ENCODE measurements at places on chromosomes 7 and 10.

DNA sequence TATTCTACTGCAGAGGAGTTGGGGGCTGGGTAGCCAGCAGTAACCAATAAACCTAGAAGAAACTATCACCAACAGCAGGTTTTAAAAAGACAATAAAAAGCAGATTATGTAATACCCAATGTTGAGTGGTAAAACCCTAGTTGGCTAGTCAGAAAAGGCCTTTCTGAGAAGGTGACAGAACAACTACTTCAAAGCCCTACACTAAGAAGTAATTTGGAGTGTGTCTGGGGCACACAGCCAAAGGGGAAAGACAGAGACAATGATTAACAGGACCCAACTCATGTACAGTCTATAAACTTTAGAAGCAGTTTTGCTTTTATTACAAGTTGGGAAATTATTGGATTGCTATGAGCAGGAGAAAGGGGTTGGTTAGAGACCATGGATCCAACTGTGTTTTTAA, 77.2 kb upstream of the TMEM106B start:
- no peak for DNase-seq

DNA sequence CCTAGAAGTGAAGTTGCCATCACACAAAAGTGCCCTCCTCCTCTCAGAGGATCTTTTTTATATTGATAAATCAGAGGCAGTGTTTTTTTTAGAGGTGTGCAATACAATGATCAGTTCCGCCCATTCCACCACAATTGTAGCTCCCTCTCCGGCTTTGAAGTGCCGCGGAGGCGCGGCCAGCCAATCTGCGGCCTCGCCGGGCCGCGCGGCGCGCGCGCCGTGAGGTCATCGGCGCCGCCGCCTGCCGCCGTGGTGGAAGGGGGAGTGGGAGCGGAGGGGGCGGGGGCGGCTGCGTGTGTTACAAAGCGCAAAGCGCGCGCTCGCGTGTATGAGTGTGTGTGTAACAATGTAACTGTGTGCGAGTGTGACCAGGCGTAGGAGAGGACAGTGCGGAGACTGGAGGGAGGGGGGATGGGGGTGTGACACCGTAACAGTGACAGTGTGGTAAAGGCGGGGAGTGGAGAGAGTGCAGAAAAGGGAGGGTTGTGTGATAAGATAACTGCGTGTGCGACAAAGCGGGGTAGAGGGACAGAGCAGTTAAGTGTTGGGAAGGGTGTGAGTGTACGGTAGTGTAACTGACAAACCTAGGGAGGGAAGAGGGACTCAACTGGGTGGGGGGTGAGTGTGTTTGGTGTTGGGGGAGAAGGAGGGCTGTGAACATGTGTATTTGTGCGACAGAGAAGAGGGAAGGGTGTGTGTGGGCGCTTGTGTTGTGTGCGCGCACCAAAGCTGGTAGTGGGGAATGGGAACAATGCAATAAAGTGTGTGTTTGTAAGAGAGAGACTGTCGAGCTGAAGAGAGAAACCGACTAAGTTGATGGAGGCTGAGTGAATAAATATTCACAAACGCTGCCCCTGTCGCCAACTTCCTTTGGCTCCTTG, at the start of gene SP8:
SP8 (minus strand) TSS at position 108 of the 881 bp plus-strand sequence; CDS start at position 20, 88 bp downstream.
- DNase-seq: no peak

GRCh38 chr7:52091101-52091500, 774.5 kb upstream of the COBL start:
- DNase-seq: no peak

GRCh38 chr10:13741438-13741837, 154.7 kb downstream of the PRPF18 start:
- no peak for DNase-seq

GRCh38 chr10:59181668-59182067, 5.2 kb downstream of the PHYHIPL start:
- no peak for DNase-seq

DNA sequence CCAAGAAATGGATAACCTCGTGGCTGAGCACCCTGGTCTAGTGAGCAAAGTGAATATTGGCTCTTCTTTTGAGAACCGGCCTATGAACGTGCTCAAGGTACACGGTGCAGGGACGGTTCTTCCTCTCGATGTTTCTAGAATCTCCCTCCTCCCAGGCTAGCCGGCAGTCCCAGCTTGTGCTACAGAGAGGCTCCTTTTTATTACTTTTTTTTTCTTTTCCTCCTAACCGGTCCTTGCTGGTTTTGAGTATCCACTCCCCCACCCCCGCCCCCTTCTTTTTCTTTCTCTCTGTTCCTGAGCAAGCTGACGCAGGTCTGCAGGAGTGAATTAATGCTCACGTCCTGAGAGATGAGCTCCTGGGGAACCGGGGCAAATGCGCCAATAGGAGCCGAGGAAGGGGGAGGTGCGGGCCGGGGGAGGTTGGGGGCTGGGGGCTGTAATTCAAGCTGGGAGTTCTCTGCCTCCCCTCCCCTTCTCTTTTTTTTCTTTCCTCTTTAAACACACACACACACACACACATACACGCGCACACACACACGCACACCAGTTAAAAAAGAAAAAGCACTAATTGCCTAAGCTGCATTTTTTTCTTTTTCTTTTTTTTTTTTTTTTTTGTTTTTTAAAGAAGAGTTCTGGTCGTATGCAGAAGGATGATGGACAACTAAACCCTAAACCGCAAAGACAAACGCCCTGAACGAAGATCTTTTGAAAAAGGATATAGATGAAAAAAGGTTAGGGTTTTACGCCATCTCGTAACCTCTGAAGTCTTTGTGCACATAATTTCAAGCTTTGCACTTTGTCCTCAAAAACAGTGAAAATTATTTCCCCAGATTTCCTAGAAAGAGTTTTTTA, 6.6 kb downstream of the CPA2 start:
- DNase-seq: no peak

DNA sequence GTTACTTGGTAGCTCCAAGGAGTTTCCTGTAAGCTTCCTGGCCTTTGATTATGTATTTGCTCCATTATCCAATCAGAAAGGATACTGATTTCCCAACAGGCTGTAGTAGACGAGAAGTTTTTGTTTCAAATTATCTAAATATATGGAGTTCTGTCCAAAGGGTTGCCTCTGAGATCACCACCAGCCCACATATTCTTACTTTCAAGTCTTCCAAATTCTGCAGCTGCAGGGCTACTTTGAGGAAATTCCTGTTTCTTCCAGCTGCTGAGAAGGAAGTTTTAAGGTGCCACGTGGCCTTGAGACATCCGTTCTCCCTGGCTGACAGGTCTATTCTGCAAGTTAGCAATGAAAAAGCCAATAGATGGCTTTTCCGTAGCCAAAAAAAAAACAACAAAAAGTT, 286.0 kb downstream of the TWIST1 start:
- no peak for DNase-seq

DNA sequence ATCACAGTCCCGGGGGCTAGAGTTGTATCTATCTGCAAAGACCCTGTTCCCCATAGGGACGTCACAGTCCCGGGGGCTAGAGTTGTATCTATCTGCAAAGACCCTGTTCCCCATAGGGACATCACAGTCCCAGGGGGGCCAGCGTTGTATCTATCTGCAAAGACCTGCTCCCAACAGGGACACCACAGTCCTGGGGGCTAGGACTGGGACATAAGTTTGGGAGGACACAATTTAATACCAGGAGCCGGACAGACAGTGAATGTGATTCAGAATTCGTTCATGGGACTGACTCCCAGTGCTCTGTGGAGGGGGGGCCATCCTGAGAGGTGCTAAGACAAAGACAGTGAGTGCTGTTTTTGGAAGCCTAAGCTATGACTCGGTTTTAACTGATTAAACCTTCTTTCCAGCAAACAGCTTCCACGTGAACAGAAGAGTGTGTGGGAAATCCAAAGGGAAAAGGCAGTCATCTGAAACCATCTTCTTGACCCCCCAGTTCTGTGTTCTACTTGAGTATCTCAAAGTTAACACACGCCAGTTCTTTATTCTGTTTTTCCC, 153.0 kb downstream of the DIP2C start:
- no peak for DNase-seq

- DNase-seq: no peak
Measured at GRCh38 chr10:3754727-3755439, 30.1 kb downstream of the KLF6 start.

GRCh38 chr10:74500816-74501215, 325.6 kb upstream of the KAT6B start:
- no peak for DNase-seq

DNA sequence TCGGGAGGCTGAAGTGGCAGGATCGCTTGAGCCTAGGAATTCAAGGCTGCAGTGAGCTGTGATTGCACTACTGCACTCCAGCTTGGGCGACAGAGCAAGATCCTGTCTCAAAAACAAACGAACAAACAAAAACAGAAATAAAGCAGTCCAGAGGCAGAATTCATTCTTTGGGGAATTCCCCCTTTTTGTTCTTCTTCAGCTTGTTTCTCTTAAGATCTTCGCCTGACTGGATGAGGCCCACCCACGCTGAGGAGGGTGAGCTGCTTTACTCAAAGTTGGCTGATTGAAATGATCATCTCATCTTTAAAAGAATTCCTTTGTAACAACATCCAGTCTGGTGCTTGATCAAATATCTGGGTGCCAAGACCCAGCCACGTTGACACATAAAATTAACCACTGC, 10.7 kb downstream of the MRC1 start:
- DNase-seq: no peak

DNA sequence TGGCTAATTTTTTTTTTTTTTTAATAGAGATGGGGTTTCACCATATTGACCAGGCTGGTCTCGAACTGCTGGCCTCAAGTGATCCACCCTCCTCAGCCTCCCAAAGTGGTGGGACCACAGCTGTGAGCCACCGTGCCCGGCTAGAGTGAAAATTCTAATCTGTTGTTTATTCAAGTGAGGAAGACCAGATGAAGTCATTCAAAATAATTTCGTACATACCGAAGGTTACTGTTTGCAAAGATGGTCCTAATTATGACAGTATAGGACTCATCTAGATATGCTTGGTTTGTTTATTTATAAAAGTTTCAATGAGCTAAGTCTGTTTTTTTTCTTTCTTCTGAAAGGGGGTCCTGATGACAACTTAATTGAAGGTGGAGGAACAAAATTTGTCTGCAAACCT, 376.8 kb downstream of the EXOC4 start:
- DNase-seq: no peak

DNA sequence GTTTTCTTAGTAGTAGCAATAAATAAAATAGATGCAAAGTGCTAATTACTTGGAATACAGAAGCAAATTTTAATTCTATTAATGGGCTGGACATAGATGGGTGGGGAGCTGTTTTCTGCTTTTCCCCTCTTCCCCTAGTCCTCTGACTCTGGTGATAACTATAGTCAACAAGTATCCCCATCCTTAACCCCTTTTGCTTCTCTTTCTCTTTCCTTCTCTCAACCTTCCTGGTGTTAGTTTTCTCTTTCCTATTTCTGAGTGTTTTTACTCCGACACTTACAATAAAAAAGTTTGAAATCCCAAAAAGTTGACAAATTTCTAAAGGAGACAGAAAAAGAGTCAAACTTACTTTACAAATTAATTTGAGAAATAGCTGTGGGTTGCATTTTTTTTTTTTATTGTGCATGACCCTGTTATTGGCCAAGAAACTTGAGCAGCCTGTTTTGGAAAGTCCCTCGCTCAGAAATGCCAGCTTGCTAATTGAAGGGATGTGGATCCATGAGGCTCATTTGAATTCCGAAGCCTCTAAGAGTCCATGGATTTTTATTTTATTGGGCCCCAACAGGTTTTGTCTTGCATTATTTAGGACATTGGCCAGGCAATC, 2.4 kb downstream of the FAS start:
- DNase-seq: no peak

DNA sequence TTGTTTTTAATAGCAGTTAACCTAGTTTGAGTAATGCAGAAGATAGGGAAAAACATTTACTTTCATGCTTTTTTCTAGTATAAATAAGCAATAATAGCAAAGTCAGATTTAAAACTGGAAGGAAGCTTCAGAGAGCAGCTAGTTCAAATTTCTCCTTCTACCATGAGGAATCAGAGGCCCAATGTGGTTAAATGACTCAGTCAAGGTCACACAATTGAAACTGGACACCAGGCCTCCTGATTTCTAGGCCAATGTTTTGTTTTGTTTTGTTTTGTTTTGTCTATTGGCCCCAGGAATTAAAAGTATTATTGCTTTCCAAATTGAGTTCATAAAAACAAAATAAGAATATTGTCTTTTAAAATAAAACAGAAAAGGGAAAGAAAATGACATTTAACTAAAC, 122.3 kb downstream of the TRIL start:
- no peak for DNase-seq

DNA sequence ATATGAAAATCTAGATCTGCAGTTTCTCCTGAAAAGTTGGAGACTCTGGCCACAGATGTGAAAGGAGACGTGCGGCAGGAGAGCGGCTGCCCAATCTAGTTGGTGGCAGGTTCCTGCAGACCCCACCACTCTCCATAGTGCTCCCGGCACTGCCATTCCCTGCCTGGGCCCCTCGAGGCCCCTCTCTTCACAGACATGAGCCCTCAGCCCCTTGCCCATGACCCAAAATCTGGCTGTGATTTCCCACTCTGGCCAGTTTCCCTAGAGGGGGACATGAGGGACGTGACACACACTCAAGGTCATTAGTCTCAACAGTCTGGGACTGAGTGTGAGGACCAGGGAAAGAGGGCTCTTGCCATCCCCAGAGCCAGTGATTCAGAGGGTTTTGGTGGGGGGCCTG, 138.7 kb downstream of the PTPN20 start:
- no peak for DNase-seq

DNA sequence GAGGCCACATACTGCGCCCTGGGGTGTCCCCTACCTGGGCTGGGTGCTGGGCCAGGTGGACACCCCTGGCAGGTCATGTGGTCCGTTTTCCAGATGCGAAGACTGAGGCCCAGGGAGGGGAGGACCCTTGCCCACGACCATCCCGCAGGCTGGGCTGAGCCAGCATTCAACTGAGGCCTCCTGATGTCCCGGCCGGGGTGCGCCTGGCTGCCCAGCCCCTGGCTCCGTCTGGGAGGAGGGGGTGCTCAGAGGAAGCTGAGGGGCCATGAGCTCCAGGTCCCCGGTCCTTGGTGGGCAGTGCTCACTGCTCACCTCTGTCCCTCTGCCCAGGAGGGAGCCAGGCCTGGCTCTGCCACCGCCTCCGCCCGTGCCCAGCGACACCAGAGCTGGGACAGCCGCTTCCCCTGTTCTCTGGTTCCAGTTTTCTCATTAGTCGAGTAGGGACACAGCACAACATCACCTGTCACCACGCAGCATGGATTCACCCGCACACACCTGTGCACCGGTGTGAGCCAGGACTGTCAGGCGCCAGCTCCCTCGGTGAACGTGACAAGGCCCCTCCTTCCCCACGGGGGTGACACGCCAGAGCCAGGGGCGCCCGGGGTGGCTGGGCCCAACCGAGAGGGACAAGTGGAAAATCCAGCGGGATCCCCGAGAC, 139.7 kb downstream of the ELFN1 start:
- no peak for DNase-seq

DNA sequence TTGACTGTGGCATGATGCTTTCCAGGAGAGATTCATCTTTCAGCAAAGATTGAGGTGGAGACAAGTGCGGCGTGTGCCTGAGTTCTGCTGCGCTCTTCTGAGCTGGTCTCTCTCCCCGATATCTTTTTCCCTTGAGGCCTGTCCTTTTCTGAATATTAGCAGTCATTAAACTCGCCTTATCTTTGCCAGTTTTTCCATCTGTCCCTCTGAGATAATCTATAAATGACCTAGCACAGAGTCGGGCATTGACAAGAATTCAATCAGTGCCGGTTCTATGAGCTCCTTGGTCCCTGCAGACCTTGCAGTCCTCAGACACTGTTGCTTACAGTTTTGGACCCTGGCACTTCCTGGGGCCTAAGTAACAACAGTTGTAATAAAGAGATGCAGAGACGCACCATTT, 89.7 kb upstream of the IKZF1 start:
- no peak for DNase-seq

GRCh38 chr7:33035776-33036175, 26.8 kb downstream of the NT5C3A start:
- DNase-seq: no peak

GRCh38 chr10:102409604-102410428, 8.8 kb downstream of the PSD start:
- DNase-seq: no peak

- DNase-seq: no peak
Measured at GRCh38 chr10:85235258-85235657, 906.9 kb downstream of the CCSER2 start.

All from activated gamma-delta T cell treated with Interleukin-2 at 50 U/mL for 16 hours (primary cell).